ENCODE measurements at places on chromosomes 1 and 21. TPM values are rescaled to one million over a fixed set of nuclear protein-coding genes. Genes with fewer than 3 reads are reported as not detected.

- DNase-seq = no peak
Observed at GRCh38 chr1:972726-973458, 6.6 kb downstream of the PLEKHN1 start.

DNA sequence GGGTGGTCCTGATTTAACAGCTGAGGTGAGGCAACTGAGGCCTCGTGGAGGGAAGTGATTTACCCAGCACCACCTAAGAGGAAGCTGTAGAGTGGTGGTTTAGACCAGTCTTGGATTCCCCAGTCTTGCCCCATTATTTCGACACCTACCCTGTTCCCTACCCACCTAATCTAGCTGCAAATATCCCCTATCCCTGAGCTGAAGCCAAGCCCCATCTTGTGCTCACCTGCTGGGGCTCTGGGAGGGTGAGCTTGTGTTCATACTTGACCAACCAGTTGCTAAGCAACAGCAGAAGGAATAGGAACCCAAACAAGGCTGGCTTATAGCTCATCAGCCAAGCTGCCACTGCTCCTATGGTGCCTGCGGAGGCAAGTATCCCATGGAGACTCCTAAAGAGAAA, 2.0 kb downstream of the TEX46 start:
- DNase-seq = no peak

DNA sequence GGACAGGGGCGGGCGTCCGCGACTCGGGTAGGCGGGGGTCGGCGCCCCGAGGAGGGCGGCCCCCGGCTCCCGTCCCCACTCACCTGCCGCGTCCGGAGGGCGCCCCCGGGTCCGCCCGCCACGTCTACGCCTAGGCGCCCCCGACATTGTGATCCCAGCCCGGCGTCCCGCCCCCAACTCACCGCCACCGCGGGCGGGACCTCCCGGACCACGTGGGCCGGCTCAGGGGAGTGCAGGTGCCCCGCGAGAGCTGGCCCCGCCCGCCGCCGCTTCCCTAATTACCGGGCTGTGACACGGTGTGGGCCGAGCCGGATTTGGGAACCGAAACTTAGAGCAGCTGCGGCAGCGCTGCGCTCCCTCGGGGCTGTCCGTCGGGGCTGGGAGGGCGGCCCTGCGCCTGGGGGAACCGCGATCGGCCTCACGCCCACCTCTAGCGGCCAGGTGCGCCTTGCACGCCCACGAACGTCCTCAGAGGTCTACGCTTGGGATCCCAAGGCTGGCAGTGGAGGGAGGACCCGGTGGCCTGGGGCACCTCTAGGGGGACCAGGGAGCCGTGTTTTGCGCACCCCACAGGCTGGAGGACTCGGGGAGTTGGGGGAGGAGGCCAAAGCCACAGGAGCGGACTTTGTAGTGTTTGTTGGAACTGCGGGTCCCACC, 521 bp upstream of the NADK start:
- DNase-seq = peak; percentile 61

GRCh38 chr21:45306453-45306831, 18.7 kb upstream of the POFUT2 start:
- no peak for DNase-seq

GRCh38 chr1:56830052-56830451, 10.8 kb upstream of the FYB2 start:
- no peak for DNase-seq

DNA sequence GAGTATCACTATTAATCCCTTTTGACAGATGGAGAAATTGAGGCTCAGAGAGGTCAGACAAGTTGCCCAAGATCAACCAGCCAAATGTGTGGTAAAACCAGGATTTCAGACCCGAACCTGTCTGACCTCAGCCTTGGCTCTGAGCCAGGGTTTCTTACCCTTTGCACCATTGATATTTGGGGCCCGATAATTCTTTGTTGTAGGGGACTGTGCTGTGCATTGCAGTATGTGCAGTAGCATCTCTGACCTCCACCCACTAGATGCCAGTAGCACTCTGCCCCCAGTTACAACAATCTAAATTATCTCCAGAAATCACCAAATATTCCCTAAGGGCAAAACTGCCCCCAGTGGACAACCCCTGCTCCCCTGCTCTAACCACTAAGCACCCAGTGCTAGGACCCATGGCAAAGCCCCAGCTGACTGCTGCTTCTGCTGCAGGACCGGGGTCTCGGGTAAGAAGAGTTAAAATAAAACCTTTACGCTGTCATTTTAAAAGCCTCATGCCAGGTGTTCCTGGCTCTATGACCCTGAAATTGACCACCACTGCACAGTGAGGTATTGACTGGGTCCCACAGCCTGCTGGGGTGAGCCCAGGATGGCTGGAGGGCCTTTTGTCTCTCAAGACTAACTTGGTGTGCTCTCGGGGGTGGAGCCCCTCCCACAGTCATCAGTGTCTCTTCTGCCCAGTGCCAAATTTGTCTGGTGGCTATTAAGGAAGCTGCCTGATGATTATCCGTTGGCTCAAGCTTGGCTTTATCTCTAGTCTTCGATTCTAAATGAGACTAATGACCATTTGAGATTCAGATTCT, 5.6 kb upstream of the MAN1C1 start:
- DNase-seq = no peak

DNA sequence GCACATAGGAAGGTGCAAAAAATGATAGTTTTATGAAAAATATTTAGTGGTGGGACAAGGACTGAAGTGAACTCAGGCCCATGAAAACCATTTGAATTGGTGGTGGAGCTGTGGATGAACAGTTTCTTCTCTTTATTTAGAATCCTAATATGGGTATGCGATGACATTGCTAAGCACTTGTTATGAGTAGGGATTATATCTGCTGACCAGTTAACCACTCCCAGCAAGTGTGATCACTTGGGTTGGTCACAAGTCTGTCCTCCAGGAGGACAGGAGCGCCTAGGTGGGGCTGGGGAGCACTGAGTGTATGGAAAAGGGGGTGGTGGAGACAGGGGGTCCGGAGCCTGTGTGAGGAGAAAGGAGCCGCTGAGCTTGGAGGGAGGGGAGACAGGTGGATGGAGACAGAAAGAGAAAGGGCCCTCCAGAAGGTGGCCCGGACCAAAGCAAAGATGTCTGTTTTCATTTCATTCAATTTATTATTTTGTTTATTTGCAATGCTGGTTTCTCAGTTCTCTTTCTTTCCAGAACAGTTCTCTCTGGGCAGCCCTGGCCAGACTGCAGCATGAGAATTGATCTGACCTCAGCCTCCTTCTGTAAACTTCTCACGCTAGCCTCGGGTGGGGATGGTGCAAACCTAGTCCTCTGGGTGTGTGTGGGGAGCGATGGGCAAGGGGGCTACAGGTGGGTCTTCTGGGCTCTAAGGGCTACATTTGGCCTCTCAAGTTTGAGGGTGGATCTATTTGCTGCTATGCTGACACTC, 9.9 kb upstream of the ZSCAN20 start:
- DNase-seq = no peak

GRCh38 chr1:14340002-14340785, 258.3 kb upstream of the KAZN start:
- no peak for DNase-seq

The NCAM2 gene
- not detected for total RNA-seq

The PRMT6 gene
- total RNA-seq = 10.4 TPM

Measured in naive thymus-derived CD4-positive, alpha-beta T cell (primary cell).